Breast epithelium (tissue), 4 donors: ENCODE measurements at places on chromosomes 12 and 14. TPM values are rescaled to one million over a fixed set of nuclear protein-coding genes. Genes with fewer than 3 reads are reported as not detected.

GRCh38 chr12:64701283-64701682 is 57.9 kb downstream of the GNS start:
- no peak for DNase-seq

- no peak for DNase-seq
These were observed 52.4 kb upstream of the BCAT1 start for GRCh38 chr12:25001311-25001710.

DNA sequence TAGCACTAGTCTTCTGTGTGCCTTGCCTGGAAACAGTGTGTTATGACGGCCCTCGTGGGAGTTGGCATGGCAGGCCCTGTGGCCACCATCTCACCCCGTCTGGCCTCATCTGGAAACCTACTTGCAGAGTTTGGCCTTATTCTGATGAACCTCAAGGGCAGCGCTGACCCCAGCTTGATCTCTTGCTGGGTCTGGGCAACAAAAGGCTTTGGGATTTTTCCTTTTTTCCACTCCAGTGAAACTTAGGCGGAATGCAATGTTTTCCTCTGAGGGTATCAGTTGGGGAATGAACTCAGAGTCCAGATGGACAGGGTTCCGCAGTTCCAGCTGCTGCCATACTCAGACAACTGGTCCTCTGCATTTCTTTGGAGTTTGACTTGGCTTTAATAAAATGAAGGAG is 15.9 kb downstream of the CACNA1C start:
- DNase-seq = no peak

DNA sequence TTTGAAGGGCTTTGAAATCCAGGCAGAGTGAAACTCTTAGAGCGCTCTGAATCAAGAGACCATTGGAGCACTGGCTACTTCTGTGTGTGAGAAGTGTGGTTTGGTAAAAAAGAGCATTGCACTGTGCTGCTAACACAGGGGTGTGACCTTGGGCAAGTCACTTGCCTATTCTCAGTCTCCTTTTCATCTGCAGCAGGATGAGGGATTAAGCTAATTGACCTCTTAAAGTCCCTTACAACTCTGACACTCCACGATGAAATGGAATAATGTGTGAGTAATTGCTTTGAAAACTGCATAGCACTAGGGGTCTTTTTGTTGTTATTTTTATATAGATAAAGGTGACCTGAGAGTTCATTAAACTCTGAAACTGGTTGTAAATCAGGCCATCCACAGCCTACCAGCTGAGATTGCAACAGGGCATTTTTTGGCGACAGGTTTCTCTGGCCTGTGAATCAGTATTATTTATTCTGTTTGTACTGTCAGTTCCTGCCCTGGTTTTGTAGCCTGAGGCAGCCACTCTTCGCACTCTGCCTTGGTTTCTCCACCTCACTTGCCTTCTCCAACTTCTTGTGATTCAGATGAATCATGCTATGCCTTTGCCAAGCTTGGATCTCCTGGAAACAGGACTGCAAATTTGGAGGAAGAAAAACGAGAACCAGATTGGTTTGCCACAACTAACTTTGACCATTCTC is 159.9 kb upstream of the PARP11 start:
- no peak for DNase-seq

- DNase-seq = no peak
These were observed 204.5 kb downstream of the MON2 start for GRCh38 chr12:62670986-62671720.

- no peak for DNase-seq
These were observed 52.6 kb upstream of the PPFIA2 start for GRCh38 chr12:81811778-81812125.

DNA sequence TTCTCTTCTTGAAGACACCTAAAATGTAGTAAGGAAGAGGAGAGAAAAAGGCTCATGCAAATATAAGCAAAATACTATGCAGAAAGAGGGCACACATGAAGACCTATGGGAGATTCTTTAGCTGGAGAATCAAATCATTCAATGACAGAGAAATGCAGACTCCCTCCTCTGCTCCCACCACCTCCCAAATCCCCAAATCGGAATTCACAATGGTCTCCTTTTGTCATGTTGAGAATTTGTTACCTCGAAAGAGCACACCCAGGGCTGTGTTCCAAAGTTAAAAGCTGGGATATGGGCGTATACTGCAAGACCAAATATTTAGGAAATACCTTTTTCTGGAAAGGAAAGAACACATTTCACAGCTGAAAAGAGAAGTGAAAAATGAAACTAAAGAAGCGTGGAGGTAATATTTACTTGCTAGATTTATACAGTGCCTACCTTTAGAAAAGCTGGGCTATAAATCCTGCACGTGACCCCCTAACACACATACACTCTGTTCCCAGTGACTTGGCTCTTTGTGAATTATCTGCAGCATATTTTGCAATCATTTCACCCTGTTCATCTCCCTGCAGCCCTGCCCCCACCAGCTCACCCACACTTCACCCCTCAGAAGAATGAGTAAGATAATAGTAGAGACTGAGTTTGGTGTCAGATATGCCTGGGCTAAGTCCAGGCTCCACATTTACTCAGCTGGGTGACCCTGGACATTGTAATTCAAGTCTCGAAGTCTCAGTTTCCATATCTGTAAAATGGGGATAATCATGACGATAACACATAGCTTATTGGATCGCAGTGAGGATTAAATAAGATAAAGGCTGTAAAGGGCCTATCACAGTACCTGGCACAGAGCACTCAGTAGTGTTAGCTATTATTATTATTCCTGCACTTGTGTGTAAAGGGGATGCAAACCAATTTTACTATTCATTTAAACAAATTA is 2.9 kb upstream of the CACNA1C start:
- DNase-seq = no peak

- no peak for DNase-seq
These were observed 116.0 kb downstream of the CACNA1C start for GRCh38 chr12:2168808-2169207.

DNA sequence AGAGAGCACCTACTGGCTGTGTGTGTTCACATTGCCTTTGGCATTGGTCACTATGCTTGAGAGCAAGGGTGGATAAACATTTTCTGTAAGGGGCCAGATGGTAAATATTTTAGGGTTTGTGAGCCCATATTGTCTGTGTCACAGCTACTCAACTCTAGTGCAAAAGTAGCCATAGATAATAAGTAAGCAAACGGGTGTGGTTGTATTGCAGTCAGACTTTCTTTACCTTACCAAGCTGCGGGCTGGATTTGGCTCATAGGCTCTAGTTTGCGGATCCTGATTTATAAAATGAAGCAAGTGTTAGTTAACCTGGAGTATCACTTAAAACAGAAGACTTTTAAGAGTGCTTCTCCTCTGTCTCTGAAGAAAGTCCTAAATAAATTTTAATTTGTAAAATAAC is 169.0 kb downstream of the KICS2 start:
- no peak for DNase-seq

DNA sequence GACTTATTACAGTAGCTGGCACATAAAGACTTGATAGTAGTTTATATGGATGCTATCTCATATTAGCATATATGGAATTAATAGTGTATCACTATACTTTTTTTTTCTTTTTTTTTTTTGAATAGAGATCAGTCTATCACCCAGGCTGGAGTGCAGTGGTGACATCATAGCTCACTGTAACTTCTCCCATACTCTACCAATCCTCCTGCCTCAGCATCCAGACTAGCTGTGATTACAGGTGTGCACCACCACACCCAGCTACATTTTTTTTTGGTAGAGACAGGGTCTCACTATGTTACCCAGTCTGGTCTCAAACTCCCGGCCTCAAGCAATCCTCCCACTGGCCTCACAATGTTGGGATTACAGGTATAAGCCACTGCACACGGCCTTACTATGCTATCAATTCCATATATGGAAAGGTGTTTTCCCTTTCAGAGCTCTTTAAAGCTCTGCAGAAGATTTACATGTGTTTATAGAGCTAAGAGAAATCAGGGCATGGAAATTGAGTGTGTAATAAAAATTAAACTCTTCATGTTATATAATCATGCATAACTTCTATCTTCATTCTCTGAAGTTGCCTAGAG is 1.8 kb upstream of the TBK1 start:
- no peak for DNase-seq

- no peak for DNase-seq
These were observed 16.4 kb upstream of the RNASE12 start for GRCh38 chr14:20607617-20608016.

GRCh38 chr14:69880044-69880487 is 850 bp downstream of the SMOC1 start:
- DNase-seq = no peak

- no peak for DNase-seq
These were observed 235.0 kb downstream of the ATP23 start for GRCh38 chr12:58176296-58176869.

DNA sequence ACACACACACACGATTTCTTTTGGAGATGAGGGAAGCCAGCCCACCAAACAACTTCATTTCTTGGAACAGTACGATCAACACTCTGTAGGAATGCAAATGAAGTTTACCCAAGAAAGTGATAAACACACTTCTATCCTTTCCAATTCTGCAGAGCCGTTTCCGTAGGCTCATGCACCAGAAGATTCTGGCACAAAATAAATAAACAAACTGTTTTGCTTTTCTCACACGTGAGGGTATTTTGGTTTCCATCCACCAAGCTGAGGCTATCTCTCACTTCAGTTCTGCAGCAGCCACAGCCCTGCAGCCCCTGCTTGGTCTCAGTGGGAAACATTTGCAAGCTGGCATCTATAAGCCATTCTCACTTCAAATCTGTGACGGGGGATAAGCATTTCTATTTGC is 15.3 kb upstream of the TSPAN11 start:
- DNase-seq = no peak

DNA sequence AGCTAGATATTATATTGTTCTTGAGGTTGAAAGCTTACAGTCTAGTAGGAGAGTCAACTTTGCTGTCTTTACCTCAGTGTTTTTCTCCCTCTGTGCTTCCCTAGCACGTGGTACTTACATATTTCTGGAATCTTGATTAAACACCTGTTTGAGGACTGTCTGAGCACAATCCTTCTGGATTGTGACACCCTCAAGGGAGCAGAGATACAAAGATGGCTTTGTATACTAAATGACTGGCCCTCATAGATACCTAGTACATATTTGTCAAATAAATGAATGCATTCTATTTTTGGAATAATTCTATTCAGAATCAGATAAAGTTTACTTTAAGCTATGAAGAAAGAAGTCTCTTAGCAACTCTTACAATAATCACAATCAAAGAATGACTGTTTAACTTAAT is 113.3 kb downstream of the LRRK2 start:
- no peak for DNase-seq

DNA sequence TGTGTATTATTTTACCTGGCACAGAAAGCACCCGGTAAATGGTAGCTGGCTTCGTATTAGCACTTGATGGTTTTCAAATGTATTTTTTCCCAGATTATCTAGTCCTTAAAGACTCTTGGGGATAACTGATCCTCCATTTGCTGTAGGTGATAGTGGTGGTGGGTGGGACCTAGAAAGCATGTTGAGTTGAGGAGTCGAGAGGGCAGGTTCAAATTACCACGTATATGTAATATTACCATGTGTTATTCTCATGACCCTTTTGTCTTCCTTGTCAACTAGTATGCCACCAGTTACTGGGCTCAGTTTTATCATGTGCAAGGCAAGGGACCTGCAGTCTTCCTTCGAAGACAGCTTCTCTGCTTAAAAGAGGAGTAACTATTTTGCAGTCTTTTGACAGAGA is 1.8 kb downstream of the GLRX5 start:
- DNase-seq = peak; percentile 3

GRCh38 chr12:45612044-45612794 is 117.3 kb upstream of the ARID2 start:
- no peak for DNase-seq

DNA sequence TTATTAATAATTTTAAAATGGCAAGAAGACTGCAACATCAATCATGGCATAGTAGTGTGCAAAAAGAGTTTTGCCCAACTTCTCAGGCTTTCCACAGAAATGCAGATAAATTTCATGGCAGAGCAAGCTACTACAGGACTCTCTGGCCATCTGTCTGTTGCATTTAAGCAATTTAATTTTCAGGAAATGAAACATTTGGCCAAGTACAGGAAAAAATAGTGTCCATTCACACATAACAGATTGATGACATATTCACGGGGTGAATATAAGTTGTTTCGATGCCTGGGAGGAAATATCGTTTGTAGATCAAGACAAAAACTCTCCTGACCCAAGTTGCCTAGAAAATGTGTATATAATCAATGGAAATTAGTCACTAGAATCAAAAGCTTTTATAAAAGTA is 324.0 kb downstream of the PRKD1 start:
- DNase-seq = no peak

DNA sequence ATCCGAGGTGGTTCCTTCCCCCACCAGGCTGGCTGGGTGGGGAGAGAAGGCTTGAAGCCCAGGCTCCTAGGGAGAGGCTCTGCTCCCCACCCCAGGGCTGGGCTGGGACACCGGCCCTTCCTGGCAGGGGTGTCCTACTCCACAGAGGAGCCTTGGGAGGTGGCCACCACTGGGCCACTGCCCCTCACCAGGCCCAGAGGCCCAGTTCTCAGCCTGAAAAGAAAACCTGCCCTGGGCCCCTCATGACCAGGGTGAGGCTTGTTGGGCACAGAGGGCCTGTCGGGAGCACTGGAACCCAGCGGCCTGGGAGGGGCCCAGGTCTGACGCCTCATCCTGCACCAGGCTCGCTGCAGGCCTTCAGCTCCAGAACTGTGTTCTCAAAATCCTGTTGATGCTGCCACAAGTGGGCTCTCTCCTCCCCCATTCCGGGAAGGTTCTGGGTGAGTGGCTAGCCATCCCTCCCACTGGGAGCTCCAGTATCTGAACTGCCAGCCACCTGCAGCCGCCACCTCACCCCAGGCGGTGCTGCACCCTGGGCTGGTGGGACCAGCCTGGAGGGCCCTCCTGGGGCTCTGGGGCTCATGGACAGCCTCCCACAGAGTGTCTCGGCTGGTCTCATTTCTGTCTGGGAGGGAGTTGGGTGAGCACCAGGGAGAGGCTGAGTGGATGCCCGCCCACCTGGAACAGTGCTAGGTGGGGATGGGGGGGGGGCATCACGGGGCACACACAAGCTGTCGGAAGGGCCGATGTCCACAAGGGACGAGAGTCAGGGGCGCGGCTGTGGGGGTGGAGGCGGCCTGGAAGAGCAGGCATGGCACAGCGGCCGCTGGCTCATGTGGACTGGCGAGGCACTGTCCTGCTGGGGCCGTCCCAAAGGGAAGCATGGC is 11.8 kb downstream of the BAG5 start:
- DNase-seq = no peak

Gene RDH12
- not detected for total RNA-seq

Gene TMEM120B
- 5.4 TPM for total RNA-seq

Gene SAMD4A
- total RNA-seq = 36.2 TPM

Gene DEPDC4
- 1.3 TPM for total RNA-seq

Gene P2RX2
- not detected for total RNA-seq

Gene APOLD1
- total RNA-seq = 41.4 TPM

Gene PLEKHG7
- total RNA-seq = 0.33 TPM

Gene LRRK2
- total RNA-seq = 11.1 TPM

Gene SIX6
- not detected for total RNA-seq

Gene CCDC197
- total RNA-seq = not detected

Gene PXN
- total RNA-seq = 74.1 TPM
